Common myeloid progenitor, CD34-positive (primary cell): ENCODE measurements at places on chromosomes 5 and 9.

DNA sequence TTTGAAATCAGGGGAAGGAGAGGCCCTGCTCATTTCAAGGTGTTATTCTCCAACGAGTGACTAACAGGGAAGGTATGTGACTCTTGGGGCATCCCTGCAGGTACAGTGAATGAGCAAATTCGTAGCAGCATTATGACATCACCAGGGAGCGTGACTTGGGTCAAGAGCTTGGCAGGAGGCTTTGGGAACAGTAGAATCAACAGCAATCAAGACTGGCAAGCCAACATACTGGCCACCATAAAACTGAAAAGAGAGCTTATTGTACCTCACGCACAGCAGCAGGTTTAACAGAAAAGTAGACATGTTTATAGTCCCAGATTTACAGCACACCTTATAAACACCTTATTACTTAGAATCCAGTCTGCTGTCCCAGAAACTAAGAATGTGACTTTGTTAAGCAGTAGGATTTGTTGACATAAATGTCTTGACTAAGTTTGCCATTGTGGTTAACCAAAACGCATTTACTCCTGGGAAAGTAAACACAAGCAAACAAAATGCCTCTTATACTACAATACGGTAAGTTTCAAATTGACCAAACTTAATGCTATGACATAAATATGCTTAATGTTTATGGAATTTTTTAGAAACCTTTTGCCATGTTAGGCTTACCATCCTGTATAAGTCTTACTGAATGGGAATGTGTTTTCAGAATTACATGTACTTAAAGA is 297.8 kb downstream of the NPR3 start:
- no peak for DNase-seq

DNA sequence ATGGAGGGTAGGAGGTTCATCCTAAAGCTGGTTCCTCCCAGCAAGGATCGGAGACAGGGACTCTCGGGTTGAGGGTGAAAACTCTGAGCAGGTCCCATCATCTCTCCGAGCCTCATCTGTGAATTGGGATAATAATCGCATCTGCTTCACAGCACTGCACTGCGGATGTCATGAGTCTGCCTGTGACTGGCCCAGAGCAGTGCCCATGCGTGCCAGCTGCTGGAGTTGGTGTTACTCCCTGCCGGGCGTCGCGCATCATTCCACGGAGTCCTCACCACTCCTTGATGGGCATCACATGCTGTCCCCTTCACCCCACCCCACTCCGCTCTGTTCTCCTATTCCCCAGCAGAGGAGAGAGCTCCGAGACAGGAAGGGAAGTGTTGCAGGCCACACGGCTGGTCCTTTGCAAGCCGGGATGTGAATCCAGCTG is 35.1 kb upstream of the ORM1 start:
- no peak for DNase-seq

GRCh38 chr9:97386733-97387503 is 25.0 kb upstream of the TDRD7 start:
- peak; percentile 86 for DNase-seq

DNA sequence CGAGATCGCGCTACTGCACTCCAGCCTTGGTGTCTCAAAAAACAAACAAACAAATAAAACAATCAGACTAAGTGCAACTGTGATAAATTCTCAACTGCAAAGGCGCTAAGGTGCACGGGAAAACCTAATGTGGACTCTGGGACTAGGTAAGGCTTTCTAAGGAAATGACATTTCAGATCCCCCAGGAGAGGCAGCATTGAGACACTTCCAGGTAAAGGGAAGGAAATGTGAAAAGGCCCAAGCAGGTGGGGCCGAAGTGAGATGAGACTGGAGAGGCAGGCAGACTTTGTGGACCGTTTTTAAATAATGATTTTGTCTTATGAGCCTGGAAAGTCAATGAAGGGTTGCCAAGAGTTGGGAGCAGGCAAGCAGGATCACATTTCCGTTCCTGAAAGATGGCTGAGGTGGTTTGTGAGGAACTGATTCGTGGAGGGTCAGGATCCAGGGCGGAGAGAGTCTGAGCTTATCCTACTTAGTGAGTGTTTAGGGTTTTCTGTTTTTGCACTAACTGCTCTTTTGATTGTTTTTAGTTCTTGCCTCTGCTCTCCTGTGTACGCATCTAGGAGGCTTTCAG is 2.0 kb upstream of the APBA1 start:
- DNase-seq, result no peak

DNA sequence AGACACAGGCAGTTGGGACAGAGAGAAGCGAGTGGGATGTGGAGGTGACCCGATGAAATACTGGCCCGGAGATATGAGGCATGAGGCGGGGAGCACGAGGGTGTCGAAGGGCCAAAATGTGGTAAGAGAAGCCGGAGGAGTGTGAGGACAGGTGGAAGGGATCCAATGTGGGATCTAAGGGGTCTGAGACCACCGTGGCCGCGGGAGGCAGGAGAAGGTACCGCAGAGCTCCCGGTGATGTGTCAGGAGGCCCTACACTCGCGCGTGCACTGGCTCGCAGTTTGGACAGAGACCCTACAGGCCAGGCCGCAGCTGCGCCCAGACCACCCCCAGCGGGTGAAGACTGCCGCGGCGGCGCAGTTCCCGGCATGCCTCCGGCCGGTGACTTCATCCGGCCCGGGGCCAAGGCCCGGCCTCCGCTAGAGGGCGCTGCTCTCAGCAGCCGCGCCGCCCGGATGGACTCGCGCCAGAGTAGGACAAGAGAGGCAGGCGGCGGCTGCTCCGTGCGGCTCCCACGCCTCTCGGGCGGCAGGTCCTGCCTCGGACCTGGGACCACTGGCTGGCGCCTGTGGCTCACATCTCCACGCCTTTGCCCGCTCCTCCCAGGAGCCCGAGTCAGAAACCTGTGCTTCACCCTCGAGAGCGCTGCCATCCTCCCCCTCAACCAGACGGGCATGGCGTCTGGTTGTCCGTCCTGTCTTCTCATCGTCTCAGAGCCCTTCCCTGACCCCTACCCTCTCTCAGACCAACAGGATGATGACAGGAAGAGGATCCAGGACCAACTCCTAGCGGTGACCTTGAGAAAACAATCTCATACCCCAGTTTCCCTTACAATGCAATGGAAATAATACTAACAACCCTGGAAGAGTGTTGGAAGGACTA is 35.4 kb upstream of the STING1 start:
- DNase-seq, result peak; percentile 77

DNA sequence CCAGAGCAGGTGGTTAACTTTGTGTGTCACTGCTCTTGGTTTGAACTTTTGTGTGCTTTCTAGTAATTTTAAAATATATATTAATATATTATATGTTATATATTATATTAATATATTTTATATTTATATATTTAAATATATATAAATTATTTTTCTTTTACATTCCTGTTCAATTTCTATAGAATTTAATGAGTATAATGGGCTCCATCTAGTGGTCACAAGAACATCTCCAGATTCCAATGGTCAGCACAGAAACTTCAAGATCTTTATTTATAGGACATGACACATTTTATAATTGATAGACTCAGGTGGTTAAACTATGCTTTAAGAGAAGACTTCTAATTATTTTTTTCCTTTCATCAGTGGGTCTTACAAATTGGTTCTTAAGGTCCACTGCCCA is 39.1 kb downstream of the COL23A1 start:
- DNase-seq, result peak; percentile 38

GRCh38 chr5:149274939-149275338 is 3.3 kb downstream of the AFAP1L1 start:
- DNase-seq, result no peak

DNA sequence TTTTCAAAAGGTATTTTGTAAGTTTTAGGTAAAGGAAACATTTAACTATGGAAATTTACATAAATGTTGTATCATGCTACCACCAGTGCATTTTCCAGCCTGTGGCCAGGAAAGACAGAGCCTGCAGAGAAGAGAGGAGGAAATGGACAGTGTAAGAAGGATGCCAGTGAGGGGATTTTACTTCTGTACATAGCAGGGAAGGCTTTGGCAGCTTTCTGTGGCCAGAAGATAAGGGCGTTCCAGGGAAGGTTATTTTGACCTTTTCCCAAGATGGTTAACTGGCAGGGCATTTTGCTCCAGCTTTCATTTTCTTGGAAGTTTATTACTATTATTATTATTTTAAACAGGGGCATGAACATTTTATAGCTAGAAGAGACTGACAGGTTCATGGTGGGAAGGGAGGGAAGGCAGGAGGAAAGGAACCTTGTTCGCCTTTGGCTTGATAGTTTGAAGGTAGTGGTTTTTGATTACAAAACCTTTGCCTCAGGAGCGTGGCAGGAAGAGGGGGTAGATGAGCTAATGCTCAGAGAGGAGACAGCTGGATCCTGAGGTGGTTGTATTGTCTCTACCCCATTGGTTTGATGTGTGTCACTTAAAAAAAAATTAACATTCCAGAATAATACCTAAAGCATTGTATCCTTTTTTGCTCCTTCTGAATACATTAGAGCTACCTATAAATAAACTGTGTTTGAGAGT is 4.1 kb downstream of the ISOC1 start:
- DNase-seq, result no peak

DNA sequence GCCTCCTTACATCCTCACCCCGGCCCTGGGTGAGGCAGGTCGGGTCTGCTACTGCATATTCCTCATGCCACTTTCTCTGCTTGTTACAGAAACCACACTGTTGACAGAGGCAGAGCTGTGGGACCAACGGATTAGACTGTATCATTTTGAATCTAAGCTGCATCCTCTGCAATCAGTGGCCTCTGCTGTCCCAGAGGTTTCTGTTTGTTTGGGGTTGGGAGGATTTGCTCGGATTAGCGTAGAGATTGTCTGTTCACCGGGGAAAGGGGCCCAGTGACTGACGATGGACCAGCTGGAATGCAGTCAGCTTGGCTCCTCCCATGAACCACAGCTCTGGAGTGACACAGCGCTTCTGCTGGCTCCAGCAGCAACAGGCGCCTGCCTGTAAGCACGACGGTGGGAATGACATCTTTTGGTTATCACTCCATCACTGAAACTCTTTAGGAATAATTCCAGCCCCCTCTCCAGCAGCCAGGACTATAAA is 37.3 kb upstream of the ADRA1B start:
- peak; percentile 86 for DNase-seq

DNA sequence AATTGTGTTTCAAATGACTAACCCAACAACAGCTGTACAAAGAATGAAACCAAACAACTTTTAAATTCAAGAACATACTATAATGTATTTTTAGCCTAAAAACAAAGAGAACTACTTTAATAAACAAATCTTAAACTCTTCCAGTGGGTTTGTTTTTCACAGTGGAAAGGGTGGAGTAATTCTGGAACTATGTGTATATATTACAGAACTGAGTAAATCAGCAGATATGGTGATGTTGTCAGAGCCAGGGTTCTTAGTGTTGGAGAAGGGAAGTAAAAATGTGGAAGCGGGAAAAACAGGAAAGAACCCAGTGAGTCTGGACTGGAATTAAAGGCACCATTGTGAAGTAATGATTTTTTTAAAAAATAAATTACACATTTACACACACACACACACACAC is 144.9 kb downstream of the CDK5RAP2 start:
- no peak for DNase-seq

DNA sequence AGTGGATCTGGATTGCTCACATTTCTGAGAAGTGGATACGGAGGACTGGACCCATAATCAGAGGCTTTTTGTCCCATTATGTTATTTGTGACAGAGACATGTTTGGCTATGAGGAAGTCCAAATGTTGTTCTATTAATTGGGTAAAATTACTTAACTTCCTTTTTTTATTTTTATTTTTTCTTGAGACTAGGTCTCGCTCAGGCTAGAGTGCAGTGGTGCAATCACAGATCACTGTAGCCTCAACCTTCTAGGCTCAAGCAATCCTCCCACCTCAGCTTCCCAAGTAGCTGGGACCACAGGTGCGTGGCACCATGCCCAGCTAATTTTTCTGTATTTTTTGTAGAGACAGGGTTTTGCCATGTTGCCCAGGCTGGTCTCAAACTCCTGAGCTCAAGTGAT is 11.9 kb upstream of the PGGT1B start:
- DNase-seq, result no peak

GRCh38 chr9:89533411-89534095 is 35.6 kb upstream of the SEMA4D start:
- DNase-seq, result no peak

- DNase-seq, result peak; percentile 47
Observed at GRCh38 chr5:151150471-151151262, 6.9 kb downstream of the ANXA6 start.

DNA sequence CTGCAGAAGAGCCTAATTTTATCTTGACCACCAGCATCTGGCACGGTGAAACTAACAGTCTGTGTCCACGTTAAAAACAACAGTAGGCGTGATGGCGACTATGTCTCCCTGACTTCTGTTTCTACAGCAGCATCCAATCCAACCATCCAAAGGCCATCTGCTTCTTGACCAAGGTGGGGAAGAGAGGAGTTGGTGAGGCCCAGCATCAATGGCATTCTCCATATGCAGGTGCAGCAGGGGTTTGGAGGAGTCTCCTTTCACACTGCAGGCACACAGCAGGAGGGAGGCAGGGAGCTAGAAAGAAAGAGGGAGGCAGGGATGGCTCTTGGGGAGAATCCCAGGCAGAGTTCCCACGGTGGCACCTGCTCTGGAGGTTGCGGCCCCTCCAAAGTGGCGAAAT is 27.0 kb downstream of the MGAT1 start:
- no peak for DNase-seq

- DNase-seq, result peak; percentile 64
Observed at GRCh38 chr9:88534456-88535225, at the start of gene NXNL2. TSS of gene NXNL2 (plus strand) at chr9:88535178. CDS start at chr9:88535435, 257 bp downstream.

- DNase-seq, result peak; percentile 57
Observed at GRCh38 chr5:61100437-61100836, 61.8 kb downstream of the SMIM15 start.

DNA sequence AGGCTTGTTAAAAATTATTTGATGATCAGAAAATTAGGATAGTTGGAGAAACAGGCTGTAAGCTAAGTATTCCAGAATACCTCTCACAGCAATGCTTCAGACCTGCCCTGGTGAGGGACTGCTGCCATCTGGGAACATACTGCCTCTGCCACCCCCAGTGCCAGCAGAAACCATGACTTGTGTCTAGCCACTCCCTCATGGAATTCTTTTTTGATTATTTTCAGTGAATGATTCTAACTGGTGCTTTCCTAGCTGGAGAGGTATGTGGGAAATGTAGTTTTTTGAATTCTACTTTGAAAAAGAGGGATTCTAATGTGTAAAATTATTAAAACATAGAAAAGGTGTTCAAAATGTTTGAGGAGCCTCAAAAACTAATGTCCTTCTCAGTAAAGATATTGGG is 126.3 kb downstream of the HMHB1 start:
- no peak for DNase-seq

GRCh38 chr9:99299211-99300102 is 77.4 kb downstream of the SEC61B start:
- peak; percentile 21 for DNase-seq

GRCh38 chr5:145499483-145499882 is 335.7 kb downstream of the PRELID2 start:
- no peak for DNase-seq

DNA sequence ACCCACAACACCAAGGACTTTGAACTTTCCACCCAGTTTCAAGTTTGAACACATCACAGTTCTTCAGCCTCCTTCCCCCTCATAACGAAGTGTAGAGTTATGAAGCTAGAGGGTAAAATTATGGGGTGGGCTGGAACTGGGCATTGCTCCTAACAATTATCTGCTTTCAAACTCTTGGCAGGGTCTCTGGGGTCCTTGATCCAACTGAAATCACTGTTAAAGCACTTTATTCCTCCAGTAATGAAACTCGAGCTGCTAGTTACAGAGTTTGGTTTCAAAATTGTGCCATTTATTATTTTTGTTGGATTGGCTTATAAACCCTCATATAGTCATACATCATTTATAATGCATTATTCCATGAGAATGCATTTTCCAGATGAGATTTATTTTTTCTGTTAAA is 158.5 kb downstream of the RGS3 start:
- no peak for DNase-seq

- DNase-seq, result peak; percentile 79
Observed at GRCh38 chr5:96807075-96807654, 580 bp downstream of the ERAP1 start.
